Kasumi-1 (cell line): ENCODE measurements at places on chromosomes 1 and 21.

GRCh38 chr1:60870269-60870865 is 212.0 kb upstream of the NFIA start:
- DNase-seq = no peak

DNA sequence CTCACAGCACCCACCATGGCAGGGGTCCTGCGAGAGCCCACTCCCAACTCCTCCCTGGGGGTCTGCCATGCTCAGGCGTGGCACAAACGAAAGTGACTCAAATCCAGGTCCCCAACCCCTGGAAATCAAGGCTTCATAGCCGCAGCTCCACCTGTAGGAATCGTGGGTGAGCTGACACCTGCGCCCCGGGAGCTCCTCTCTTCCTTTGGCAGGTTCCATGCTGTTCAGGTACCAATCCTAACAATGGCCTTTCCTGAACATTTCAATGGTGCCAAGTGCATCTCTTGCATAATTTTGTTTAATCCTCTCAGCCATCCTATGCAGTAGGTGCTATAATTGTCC is 28.9 kb upstream of the NPPB start:
- no peak for DNase-seq

DNA sequence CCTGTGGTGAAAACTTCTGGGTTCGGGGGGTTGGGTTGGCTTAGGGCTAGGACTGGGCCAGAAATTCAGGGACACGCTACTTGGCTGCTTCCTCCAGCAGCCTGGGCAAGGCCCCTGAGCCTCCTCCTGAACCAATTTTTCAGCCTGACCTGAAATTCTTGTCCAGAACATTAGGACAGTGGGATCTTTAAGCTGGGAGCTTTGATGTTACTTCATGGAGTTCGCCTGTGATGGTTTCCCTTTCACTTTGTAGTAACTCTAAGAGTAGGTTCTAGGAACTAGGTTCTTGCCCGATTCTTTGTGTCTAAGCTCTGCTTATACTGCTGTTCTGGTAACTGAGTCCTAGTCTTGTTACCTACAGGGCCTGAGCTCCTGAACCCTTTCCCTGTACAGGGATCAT is 75.3 kb downstream of the S1PR1 start:
- no peak for DNase-seq

DNA sequence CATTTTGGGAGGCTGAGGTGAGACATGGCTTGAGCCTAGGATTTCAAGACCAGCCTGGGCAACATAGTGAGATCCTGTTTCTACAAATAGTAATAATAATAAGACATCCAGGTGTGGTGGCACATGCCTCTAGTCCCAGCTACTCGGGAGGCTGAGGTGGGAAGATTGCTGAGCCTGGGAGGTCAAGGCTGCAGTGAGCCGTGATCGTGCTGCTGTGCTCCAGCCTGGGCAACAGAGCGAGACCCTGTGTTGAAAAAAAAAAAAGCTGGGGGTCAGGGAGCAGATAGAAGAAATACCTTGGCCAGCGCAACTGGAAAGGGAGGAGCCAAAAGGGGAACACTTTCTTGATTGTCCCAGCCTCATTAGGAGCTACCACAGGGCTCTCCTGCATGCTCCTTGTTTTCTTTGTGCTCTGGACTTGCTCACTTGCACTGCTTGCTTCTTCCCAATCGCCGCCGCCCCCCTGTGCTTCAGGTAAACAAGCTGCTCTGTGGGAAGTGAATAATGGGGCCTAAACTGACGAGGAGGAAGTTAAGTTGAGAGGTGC is 31.1 kb downstream of the PBX1 start:
- DNase-seq = no peak

- peak; percentile 32 for DNase-seq
Measured at GRCh38 chr1:50333595-50333974, 89.7 kb downstream of the DMRTA2 start.

- DNase-seq = no peak
Measured at GRCh38 chr1:182003025-182003725, 58.3 kb downstream of the ZNF648 start.

- DNase-seq = no peak
Measured at GRCh38 chr1:198268784-198269645, 112.2 kb downstream of the NEK7 start.

- no peak for DNase-seq
Measured at GRCh38 chr21:45511007-45511406, 31.2 kb downstream of the SLC19A1 start.

GRCh38 chr1:164515231-164515630 is 43.8 kb upstream of the PBX1 start:
- no peak for DNase-seq

- no peak for DNase-seq
Measured at GRCh38 chr1:209825591-209826434, 2.0 kb upstream of the UTP25 start.

DNA sequence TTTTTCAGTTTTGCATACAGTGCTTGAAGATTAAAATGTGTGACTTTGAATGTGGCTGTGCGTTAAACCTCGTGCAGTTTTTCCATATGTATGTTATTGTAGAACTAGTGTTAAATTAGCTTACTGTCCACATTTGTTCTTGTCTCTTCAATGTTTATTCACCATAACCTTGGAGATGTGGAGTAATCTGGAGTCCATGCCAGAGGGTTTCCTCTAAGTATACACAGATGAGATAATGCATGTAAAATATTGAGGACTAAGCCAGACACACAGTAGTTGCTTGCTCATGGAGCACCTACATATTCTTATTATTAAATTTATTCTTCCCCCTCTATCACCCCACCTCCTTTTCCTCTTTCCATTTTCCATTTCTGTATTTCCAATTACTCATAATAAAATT is 7.7 kb upstream of the GIPC2 start:
- DNase-seq = no peak

DNA sequence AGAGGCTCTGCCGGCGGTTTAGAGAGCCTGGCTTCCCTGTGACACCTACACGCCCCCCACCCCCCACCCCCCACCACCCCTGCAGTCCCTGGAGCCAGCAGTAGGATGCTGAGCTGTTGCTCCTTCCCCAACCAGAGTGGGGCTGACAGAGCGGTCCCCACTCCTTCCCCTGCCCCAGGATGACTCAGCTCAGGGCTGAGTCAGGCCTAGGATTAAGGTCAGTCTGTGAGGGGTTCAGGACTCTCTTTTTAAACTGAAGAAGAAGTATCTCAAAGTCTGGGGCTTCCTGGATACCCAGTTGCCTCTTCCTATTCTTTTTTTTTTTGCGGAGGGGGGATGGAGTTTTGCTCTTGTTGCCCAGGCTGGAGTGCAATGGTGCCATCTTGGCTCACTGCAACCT is 19.1 kb downstream of the DMBX1 start:
- no peak for DNase-seq

GRCh38 chr1:30476911-30477459 is 246.4 kb downstream of the MATN1 start:
- DNase-seq = no peak

DNA sequence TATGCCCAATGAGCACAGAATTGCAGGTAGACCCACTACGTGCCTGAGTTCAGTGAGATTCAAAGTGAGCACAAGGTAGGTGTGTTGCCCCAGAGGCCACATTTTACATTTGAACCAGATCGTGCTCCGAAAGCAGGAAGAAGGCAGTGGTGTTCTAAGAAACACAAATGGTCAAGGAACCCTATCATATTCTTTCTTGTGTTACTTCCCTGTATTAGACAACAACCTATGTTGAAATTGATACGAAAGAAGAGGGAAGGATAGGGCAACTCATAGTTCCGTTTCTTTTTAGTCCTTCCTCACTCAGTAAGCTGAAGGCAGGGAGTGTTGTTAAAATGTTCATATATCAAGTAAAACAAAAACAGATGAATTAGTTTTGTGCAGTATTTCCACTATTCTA is 33.9 kb downstream of the OLFML2B start:
- no peak for DNase-seq

GRCh38 chr1:64248065-64248464 is 44.6 kb downstream of the UBE2U start:
- no peak for DNase-seq

- DNase-seq = no peak
Measured at GRCh38 chr1:228905701-228906101, 170.4 kb downstream of the RHOU start.

DNA sequence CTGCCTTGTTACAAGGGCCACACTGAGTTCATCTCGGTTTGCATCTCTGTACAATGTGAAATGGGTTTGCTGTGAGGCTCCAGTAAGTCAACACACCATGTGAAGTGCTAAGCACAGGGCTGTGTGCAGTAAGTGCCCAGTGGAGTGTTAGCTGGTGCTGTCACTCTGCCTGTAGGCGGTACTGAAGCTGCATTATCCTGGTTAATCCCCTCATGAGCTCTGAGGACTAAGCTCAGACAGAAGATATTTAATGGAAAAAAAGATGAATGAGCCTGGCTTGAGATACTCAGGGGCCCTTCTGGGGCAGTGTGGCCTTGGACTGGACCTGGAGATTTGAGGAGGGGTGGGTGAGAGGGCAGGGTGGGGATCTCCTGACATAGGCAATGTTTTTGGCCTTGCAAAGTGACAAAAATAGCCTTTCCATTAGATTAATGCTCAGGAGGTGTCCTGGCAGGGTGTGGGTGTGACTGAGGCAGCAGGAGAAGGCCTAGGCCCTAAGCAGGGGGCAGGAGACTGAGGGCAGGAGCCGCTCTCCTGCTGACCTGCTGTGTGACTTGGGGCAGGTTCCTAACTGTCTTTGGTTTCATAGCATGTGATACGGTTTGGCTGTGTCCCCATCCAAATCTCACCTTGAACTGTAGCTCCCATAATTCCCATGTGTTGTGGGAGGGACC is 570.5 kb downstream of the PTPRU start:
- DNase-seq = no peak

DNA sequence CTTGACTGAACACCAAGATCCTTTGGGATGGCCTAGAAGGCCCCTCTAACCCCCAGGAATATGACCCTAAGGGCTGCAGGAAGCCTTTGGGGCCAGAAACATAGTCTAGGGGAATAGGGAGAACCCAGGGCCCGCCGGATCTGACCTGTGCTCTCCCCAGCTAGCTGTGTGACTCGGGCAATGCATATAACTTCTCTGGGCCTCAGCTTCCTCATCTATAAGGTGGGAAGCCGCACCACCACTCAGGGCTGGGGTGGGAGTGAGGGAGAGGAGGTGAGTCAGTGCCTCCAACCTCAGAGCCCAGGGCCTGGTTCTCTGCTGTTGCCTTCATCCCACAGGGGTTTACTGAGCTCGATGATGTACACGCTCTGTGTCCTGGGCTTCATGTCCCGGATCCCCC is 434.4 kb downstream of the PTPRU start:
- no peak for DNase-seq

DNA sequence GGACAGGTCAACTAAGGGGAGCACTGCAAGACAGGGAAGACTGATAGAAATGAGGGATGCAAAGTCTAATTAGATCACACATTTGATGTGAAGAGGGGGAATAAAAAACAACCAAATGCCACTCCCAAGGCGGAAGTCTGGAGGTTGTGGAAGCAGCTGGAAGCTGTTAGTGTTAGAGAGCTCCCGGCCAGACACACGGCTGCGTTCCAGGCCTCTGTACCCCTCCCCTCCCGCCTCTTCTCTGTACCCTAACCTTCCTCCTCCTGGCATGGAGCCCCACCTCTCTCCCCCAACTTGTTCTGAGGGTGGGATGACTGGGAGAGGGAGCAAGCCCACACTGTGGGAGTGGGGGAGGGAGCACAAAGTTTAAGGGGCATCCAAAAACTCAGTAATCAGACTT is 67.0 kb downstream of the PLEKHA6 start:
- DNase-seq = no peak

DNA sequence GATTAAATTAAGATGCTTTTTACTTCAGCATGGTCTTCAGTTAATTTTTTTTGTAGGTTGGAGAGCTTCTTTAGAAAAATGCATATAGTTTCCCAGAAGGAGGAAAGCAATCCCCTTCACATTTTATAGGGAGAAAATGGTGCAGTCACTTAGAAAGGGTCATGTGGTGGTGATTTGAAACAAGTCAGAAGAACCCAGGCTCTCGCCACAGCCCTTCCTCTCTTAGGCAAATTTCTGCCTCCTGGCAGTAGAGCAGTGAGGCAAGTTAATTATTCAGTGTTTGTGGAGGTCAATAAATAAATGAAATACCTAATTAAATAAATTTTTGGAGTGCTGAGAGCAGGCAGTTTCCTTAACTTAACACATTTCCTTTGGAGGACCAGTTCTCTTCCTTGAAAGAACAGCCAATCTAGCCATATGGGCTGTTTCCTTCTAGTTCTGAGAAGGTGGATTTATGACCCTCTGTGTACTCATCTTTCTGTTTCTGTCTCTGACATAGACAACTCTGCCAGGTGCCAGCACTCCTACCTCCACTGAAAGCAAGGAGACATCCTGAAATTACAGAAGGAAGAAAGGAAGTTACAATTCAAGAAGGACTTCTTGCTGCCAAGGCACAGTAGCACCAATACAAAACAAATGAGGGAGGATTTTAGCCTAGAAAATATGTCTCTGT is 19.0 kb upstream of the POGZ start:
- no peak for DNase-seq

GRCh38 chr1:245546875-245547274 is 392.1 kb downstream of the KIF26B start:
- no peak for DNase-seq

GRCh38 chr1:229669333-229669732 is 43.3 kb downstream of the URB2 start:
- DNase-seq = no peak

DNA sequence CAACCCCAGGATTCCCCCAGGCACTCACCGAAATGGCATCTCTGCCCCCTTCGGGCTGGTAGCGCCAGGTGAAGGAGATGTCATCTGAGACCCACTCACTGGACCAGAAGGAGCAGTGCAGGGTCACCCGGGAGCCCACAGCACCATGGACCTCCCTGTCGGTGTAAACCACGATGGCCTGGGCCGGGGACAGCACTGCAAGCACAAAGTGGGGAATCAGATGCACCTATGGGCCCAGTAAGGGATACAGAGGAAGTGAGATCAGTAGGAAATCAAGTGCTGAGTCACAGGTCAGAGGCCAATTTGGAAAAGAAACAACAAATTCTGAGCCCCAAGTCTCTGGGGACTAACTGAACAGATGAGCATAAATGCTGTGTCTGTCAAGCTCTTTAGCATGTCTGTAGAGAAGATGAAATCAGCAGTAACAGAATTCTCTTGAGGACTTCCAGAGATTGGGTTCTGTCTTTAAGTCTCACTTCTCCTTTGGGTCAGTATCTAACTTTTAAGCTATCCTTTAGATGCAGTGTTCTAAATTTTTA is 2.5 kb downstream of the MPZ start:
- DNase-seq = no peak

- DNase-seq = no peak
Measured at GRCh38 chr1:205500240-205501233, 3.9 kb upstream of the CDK18 start.

GRCh38 chr1:208841436-208841835 is 597.3 kb upstream of the PLXNA2 start:
- no peak for DNase-seq

- no peak for DNase-seq
Measured at GRCh38 chr1:218421531-218421930, 76.4 kb downstream of the TGFB2 start.
